ENCODE measurements at places on chromosomes 12 and 14.

DNA sequence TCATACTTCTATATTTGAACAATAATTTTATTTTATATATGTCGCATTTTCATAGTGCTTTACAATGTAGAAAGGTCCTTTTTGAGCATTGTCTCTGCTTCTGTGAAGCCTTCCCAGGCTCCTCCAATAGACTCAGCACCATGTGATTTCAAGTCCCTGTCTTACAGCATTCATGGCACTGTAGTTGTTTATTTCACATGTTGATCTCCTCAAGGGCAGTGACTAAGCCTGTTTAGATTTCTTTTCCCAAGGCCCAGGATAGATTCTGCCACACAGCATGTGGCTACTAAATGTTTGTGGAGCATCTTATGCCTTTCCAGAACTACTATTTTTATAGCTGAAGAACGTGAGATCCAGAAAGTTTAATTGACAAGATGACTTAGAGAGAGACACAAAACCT is 391.7 kb downstream of the TMEM117 start:
- DNase-seq, result no peak

- no peak for DNase-seq
Observed at GRCh38 chr12:71558445-71558844, 105.2 kb downstream of the ZFC3H1 start.

- peak; percentile 37 for DNase-seq
Observed at GRCh38 chr12:107670999-107671643, 14.5 kb upstream of the PWP1 start.

- DNase-seq, result peak; percentile 64
Observed at GRCh38 chr14:93962701-93963601, 13.4 kb downstream of the ASB2 start.

DNA sequence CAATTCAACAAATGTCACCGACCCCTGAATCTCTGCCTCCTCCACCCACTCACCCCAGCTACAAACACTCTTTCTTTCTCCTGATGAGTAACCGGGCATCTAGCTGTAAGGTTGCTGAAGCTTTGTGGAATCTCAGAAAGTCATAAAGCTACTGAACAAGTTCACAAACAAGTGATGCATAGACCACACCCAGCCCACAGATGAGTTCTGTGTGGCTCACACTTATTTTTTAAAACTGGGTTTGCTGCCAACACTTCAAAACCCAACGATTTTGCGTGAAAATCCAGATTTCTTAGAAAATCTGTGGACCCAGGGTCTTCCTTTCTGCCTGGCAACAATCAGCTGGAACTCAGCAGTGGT is 96.1 kb downstream of the APAF1 start:
- DNase-seq, result peak; percentile 45

GRCh38 chr14:85342858-85343607 is 186.9 kb upstream of the FLRT2 start:
- DNase-seq, result no peak

GRCh38 chr12:27332714-27333402 is at the start of gene BMAL2:
BMAL2 (plus strand) TSS chr12:27332836; CDS start chr12:27333073, 237 bp downstream.
- peak; percentile 42 for DNase-seq

DNA sequence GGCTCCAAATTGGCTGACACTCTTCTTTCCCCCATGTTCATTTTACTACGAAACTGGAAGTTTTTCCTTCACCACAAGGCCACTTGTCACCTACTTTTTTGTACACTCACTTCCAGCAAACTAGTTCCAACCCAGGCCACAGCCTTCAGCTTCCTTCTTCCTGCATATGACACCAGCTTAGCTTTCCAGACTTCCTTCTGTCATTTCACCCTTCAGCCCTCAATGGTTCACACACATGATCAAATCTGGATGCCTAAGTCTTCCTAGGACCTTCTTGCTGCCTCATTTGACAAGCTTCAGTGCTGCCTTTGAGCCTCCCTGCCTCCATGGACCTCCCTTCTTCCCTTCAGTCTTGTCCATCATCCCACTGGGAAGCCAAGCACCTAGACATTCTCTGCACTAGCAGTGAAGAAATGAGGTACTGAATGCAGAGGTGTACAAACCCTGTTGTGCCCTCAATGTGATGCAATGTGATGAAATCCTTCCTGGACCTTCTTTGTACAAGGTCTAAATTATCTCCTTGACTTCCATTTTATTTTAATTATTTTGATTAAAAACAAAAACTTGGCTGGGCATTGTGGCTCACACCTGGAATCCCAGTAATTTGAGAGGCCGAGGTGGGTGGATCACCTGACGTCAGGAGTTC is 4.3 kb upstream of the REC8 start:
- DNase-seq, result no peak

DNA sequence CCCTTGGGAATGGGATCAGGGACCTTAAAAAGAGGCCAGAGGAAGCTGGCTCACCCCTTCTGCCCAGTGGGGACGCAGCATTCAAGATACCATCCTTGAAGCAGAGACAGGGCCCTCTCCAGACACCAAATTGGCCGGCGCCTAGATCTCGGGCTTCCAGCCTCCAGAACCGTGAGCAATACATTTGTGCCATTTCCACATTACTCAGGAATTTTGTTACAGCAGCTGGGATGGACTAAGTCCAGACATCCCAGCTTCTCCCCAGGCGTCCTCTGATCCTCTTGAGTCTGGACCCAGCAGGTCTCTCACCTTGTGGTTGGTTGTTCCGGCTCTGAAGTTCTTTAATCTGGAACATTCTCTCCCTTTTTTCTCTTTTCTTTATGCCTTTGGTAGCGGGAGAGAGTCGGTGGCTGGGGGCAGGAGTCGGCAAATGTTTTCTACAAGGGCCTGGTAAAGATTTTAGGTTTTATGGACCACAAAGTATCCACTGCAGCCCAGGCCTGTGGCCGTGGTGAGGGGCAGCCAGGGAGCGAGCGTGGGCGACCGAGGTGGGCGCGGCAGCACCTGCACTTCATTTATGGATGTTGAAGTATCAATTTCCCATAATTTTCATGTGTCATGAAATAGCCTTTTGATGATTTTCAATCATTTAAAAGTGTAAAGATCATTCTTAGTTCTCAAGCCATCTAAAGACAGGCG is 4.8 kb downstream of the CEP170B start:
- no peak for DNase-seq

GRCh38 chr12:46430340-46430948 is 57.9 kb upstream of the SLC38A2 start:
- no peak for DNase-seq

DNA sequence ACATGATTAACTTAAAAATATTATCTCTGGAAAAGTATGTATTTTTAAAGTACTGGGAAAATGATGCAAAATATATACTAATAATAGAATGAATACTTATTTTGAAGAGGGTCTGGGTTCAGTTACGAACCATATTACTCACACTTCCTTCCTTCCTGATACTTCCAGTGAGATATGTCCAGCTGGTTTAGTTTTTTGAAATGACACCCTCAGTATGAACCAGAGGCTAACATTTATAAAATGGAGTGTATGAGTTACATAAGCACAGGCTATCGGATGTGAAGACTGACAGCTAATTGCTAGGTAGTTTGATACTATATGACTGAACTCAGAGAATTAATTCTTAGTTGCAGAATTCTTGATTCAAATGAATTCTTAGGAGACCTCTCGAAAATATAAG is 122.9 kb downstream of the OTOGL start:
- DNase-seq, result no peak

GRCh38 chr14:83607682-83608081 is 1922.3 kb upstream of the FLRT2 start:
- no peak for DNase-seq

DNA sequence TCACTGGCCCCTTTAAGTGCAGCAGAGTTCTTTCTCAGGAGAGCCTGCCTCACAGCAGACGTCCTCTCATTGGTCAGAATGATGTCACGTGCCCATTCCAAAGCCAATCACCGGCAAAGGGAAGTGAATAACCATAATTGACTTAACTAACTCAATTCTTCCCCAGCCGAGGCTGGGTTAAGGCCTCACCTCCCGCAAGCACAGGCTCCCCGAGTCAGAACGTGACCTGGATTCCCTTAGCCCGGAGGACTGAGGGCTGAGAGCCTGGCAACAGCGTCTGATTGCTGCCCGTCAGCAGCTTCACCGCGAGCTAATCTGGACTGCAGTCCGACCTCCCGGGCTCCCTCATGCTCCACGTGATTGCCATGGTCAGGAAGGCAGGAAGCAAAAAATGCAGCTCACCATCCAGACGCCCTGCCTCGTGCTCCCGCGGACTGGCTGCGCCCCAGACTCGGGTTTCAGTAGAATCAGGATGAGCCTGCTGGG is 92.1 kb upstream of the FZD10 start:
- no peak for DNase-seq

- DNase-seq, result no peak
Observed at GRCh38 chr12:43329375-43329774, 222.6 kb downstream of the ADAMTS20 start.

DNA sequence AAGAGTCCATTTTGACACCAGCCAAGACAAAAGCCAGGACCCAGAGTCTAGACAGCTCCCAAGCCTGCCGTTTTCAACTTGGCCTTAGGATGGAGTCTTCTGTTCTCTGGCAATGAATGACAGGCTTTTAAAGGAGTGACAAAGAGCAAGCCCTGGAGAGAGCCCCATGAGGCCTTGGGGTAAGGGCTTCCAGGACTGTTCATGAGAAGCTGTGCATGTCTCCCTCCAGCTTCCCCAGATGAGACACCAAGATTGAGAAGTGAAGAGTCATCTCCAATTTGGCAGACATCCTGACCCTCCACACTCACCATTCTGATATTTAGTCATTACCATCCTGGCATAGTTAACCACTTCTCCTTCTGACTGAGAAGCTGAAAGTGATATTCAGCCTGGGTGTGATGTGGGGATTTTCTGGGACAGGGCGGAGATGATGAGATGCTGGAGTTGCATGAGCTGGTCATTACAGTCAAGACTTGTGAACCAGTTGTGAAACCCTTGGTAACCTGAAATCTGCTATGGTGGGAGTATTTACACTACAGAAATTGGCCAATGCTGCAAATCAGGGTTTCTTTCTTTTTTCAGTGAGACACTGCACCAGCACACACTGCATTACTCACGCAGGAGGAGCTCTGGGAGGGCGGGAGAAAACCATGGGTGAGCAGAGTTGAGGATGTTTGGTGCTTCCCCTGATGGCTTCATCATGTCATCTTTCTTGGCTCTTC is 77.8 kb downstream of the VCPKMT start:
- DNase-seq, result peak; percentile 81

DNA sequence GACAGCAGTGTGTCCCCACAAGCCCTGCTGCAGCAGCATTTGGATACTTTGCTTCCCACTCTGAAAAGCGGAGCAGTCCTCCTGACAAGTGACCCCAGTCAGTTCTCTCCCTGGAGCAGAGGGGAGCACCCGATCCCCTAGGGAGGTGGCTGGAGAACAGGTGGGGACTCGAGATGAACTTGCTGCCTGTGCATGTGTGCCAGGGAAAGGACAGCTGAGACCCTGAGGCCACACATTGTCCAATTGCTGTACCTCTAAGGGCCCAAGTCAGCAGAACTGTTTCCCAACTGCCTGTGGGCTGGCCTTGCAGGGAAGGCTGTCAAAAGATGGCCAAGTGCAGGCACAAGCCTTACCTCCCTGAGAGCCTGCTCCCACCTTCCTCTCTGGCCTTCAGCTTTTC is 55.1 kb downstream of the IFT43 start:
- no peak for DNase-seq

DNA sequence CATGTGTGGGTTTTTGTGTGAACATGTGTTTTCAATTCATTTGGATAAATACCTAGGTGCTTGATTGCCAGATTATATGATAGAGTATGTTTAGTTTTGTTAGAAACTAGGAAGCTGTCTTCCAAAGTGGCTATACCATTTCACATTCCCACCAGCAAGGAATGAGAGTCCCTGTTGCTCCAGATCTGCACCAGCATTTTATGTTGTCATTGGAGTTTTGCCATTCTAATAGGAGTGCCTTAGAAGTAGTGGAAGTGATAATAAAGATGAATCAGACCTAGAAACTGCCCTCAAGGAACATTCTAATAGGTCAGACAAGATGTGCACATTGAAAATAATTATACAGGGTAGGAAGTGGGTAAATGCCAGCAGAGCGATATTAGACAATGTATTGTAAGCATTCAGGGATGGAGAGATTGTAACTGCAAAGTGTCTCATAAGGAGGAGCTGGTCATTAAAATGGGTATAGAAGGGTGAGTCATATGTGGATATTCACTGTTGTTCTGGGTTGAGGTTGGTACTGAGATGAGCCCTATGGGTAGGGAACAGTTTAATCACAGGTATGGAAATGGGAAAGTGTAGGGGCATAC is 71.4 kb downstream of the MNAT1 start:
- no peak for DNase-seq

DNA sequence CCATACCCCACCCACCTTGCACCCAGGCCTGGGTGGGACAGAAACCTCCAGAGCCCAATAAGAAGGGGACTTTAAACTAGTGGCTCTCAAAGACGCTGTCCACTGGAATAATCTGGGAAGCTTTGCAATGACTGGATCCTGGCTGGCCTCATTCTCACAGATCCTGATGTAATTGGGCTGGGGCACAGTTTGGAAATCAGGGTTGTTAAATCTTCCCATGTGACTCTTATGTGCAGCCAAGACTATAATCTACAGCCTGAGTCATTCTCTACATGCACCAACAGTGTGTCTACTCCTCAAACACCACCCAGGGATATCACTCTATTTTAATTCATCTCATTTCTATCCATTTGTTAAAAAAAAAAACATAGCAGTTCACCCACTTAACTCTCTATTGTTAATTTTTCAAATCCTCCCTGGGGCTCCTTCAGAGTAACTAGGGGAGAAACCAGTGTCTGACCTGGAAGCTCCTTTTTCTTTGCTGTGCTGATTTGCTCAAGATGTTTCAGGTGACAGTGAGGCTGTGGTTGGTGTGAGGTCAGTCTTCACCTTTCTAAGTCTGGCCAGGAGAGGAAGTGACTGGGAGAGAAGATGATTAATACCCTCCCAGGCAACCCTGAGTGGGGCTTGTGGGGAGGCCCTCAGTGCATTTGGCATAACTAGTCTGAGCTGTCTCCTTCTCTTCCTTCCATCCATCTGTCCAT is 211.6 kb upstream of the SFSWAP start:
- no peak for DNase-seq

DNA sequence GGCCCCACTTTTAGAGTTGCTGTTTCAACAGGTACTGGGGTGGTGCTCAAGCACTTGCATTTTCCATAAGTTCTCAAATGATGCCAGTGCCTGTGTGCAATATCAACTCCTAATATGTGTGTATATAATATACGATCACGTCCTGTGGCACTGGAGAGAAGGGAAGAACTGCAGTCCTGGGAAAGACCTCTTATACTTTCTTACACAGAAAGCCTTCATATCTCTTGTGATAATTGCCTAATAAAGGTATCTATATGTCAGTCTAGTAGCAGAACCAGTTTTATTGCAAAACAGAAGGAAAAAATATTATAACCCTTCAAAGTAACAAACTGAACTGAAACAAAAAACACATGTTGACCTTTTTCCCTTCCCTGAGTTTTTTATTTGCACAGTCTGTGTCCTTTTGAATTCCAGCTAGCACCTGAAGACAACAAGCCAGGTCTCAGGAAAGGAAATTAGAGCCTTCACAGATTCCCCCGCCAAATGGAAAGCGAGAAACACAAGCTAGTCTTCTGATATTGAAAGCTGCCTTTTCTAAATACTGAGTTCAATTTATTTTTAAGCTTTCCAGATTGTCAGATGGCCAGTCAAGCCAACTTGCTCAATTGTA is 44.4 kb downstream of the IGF1 start:
- DNase-seq, result no peak

- DNase-seq, result no peak
Observed at GRCh38 chr12:113370923-113371682, 12.7 kb downstream of the PLBD2 start.

- no peak for DNase-seq
Observed at GRCh38 chr12:79420146-79420618, 270.6 kb downstream of the PAWR start.

All from activated naive CD4-positive, alpha-beta T cell treated with Interleukin-2 at 50 U/mL for 16 hours (primary cell).